GM13976 (cell line): ENCODE measurements at places on chromosomes 12 and 14.

- DNase-seq = no peak
Measured at GRCh38 chr14:103385929-103386712, 906 bp downstream of the MARK3 start.

GRCh38 chr12:127582074-127582473 is 684.9 kb upstream of the TMEM132C start:
- no peak for DNase-seq

DNA sequence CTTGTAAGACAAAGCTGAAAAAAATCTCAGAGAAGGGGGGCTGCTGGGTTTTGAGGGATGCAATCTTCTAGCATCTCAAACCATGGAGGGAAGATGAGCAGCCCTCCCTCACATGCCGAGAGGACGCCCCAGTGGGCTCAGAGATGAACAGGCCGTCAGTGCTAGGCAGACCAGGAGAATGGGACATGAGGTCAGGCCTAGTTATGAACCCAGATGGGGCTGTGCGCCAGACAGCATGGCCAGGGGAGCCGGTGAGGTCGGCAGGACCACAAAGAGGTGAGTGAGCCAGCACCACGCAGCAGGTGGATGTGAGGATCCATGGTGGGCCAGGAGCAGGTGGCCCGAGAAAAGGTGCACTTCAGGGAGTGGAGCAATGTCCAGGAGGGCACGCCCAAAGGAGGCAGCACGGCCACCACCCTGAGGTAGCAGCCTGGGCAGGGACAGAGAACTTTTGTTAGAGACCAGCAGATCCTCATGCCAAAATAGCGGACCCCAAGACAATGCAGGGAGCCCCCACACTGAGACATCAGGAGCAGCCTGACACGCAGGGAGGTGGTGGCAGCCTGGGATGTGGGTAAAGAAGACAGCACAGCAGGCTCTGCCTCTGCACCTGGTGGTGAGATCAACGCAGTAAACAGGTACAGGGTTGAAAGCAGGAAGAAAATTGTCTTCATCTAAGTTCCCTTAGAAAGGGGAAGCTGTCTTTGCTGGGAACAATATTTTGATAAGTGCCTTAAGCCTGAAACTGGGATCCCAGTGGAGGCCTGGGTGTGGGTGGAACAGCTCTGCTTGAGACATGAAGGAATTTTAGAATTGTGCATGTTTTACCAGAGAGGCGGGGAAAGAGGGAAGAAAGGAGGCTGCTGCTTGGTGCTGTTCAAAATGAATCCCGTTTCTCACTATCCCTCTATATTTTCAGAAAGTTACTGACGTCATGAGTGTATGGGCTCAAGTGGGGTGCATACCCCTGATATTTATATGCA is 17.8 kb upstream of the MCRS1 start:
- no peak for DNase-seq

- no peak for DNase-seq
Measured at GRCh38 chr12:87676731-87677130, 352.5 kb downstream of the C12orf50 start.

DNA sequence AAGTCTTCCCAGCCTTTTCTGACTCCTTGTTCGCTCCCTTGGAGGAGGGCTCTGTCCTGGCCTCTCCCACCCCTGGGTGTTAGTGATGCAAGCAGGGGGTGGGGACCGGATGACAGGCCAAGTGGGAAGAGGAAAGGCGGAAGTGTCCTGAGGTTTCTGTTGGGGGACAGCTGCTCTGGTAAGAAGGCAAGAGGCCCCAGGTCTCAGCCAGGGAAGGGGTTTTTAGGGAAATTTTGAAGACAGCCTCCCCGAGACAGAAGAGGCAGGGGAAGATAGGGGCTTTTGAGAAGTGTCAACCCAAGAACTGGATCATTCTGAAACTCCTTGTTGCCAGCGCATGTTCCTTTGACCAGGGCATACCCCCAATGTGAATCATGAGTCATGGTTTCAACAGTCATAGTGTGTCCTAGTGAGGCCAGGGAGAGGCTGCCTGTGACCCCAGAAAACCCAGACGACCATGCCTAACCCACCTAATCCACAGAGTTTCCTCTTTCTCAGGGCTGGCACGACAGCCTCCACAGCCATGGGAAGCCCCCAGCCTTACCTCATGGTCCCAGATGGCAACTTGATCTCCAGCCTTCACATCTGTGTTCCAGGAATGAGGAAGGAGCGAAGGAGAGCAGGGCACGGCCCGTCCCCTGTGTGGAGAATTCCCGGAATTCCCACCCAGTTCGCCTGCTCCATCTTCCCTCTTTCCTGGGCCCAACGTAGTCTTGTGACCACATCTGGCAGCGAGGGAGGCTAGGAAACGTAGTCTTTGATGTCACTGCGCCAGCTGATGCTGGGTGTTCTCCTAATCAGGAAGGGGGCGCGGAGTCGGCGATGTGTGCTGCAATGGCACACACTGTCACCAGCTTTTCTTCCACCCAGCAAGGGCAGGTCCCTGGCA is 4.9 kb upstream of the GPR132 start:
- peak; percentile 86 for DNase-seq

DNA sequence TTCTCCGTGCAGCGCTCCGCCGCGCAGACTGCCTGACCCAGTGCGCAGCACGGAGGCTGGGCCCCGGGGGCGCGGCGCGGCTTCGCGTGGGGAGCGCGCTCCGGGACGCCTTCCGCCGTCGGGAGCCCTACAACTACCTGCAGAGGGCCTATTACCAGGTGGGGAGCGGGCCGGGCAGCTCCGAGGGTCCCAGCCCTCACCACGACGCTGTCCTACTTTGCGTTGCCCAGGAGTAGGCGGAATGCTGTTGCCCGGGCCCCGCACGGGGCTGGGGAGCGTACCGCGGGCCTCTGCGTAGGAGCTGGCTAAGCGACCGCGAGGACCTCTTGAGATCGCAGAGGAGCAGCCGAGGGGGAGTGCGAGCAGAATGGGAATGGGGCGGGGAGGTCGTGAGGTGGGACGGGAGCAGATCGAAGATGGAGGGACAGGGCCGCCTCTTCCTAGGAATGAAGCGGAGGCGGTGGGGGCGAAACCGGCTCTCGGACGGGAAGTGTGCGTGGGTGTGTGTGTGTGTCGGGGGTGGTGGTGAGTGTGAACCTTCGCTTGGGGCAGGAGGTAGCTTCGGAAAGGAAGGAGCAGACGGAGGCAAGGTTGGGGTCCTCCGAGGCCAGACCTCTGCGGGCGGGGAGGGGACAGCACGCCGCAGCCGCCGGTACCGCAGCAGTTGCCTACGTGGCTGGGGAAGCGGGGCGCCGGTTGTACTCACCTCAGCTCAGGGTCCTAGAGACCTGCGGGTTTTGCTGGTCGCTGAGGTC is 751 bp downstream of the P3H3 start:
- peak; percentile 71 for DNase-seq
